HTR-8/SVneo (cell line): ENCODE measurements at places on chromosomes 1 and 21.

DNA sequence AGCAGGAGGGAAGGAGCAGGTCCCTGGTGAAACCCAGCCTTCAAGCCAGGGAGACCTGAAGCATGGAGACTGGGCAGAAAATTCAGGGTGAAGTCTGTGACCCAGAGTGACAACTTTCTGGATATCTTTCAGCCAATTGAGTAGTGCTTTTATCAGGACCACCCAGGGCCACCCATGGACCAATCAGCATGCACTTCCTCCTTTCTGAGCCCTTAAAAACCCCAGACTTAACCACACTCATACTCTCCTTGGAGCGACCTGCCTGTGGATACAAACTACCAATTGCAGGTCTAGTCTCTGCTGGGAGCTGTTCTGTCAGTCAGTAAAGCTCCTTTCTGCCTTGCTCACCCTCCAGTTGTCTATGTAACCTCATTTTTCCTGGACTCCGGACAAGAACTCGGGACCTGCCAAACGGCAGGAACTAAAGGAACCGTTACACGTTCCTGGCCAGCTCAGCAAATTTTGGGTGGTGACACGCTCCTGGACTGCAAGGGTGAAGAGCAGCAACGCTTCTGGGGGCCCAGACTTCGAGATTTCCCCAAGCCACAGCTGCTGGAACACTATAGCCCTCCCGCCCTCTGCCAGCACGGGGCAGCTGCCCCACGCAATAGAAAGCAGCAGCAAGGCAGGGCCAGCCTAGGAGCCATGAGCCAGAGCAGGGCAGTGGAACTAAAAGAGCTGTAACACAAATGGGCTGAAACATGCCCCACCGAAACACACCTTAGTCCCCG lies 1183.4 kb downstream of the AMY1C start:
- no peak for DNase-seq

DNA sequence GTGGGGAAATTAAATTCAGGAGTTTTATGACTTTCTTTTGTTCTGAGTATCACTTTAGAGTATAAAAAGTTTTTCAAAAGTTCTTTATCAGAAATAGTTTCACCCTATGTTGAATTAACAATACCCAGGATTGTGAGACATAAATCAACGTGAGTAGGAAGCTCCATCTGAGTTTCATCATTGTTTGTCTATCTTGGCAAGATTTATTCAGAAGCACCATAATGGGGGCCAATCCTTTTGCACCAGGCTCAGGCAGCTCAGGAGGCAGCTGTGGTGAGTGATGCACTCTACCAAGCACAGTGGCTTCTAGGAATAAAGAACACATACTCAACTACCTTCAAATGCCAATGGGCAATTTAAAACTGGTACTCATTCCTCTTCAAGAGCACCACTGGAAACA lies 12.0 kb downstream of the CREG1 start:
- DNase-seq = no peak

GRCh38 chr1:34406377-34406776 lies 229.7 kb downstream of the C1orf94 start:
- DNase-seq = no peak

DNA sequence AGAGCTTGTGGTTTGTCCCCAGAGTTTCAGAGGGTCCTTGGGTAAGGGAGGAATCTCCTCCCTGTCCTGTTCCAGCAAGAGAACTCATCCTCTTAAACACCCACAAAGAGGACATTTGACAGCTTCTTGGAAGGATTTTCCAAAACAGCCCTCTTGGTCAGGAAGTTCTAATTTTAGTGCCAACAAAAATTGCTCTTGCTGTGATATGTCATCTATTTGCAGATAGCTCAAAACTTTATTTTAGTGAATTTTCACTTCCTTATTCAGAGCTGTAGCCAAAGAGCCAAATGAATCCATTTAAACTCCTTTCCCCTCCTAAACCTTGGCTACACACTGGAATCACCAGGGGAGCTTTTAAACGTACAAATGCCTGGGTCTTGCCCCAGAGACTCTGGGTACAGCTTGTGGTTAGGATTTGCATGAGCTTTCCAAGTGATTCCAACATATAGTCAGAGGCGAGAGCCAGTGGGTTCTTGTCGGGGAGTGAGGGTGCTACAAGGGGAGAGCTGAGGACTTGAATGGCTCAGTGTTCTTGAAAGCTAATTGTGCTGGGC lies 11.8 kb upstream of the RASSF5 start:
- DNase-seq = no peak

- DNase-seq = no peak
Observed at GRCh38 chr1:161037661-161038522, 872 bp downstream of the TSTD1 start.

GRCh38 chr1:85502625-85503083 lies 37.7 kb upstream of the DDAH1 start:
- peak; percentile 48 for DNase-seq

DNA sequence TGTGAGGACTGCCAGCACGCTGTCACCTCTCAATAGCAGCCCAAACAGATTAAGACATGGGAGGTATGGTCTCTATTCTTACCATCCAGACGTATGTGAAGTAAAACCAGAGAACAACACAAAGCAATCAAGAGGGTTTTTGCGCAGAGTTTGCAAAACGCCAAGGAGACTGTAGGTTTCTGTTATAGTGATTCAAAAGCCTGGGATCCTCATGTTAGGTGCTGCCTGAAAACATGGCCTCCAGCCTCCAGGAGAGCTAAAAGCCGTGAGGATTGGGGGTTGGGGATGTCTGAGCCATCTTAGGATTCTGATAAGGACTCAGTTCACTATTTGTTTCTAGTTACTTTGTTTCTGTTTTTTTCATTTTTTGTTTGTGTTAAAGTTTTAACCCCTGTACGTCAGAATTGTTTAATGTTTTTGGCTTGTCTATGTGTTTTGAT lies 4.2 kb upstream of the CCT8 start:
- DNase-seq = no peak

- DNase-seq = peak; percentile 31
Observed at GRCh38 chr1:206808615-206809014, 36.3 kb upstream of the IL10 start.

DNA sequence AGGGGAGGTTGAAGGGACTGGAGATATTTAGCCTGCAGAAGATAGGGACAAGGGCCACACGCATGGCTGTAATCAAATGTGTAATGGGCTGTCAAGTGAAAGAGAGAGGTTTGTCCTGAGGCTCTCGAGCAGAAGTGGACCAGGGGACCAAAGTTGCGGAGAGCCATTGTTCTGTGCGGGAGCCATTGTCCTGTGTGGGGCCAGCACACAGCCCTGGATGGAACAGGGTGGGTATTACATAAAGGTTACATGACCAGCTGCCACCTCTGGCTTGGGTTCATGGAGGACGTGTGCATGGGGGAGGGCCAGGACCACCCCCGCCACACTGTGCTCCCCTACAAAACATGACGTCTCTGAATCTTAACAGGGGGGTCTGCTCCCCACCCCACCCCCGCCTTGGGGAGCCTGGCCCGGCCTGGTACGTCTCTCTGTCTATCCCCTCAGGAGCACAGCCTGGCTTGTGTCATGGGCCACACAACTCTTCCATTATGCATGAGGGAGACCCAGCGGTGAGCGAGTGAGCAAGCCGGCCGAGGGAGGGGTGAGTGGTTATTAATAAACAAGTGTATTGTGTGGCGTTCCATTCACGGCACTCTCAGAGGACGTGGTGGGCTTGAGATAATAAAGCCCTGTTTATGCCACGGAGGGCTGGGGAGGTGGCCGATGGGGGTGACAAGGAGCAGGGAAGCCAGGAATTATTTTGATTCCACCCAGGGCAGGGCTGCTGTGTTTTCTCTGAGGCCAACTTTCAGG lies at the start of gene NFASC:
TSS of gene NFASC (plus strand) at position 703 of the 753 bp plus-strand sequence. CDS start 73,454 bp downstream, outside the sequence.
- no peak for DNase-seq

DNA sequence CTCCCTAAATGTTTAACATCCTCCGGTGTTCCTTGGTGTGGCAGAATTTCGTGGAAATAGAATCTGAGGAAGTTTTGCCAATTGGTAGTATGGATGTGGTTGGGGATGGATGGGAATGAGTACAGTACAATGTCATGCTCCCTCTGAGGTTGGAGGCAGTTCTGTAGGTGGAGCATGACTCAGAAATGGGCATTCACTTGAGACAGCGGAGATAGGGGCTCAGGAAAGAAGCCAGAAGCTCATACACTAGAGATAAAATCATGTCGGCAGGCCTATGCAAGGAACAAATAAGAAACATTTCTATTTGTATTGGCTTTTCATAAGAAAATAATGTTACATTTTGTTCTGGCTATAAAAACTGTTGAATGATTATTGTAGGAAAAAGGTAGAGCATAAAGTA lies 196.0 kb downstream of the URB2 start:
- DNase-seq = no peak

DNA sequence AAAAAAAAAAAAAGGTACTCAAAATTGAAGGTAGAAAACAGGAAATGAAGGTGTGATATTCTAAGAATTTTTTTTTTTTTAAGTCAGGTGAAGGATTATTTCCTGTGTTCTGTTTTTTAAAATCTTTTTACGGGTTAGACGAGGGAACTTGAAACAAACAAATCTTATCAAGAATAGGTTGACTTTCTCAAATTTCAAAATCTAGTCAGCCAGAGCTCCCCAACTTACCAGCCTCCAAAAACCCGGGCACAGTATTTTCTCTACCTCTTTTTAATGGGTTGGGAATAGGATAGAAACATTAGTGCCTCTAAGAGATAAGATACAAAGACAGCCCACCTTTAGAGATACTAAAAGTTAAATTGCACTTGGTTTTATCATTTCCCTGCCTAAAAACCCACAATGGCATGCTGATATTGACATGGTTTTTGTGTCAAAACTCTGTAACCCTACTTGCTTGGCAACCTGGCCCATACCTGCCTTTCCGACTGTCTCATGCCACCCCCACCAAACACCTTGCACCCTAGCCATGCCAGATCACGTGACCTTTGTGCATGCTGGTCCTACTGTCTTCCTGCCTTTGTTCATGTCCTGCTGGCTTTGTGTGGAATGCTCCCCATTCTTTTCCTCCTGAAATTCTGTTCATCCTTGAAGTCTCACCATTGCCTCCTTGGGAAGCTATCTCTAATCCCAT lies 4.2 kb downstream of the RCAN3 start:
- no peak for DNase-seq

DNA sequence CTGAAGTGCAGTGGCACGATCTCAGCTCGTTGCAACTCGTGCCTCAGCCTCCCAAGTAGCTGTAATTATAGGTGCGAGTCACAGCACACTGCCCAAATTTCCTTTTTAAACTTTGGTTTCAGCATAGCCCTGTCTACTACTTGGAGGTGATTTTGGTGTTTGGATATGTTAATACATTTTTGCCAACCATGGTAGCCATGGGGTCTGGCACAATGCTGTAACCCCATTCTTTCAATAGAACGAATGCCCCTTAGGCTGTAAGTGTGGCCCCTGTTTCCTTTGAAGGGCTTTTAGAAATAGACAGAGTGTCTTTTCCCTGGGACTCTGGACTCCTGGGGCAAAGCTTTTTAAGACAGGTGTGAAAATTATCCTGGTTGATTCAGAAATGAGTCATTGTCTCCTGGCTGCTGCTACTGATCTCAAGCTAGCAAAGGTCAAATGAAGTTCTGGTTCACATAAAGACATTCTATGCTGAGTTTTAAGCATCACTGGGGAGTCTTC lies 141.1 kb upstream of the RUNX1 start:
- DNase-seq = no peak

- DNase-seq = peak; percentile 54
Observed at GRCh38 chr1:26391450-26391849, 18.9 kb upstream of the ZNF683 start.

- DNase-seq = no peak
Observed at GRCh38 chr1:32182060-32182459, 2.6 kb downstream of the TXLNA start.

GRCh38 chr1:64581843-64582185 lies 111.9 kb downstream of the CACHD1 start:
- DNase-seq = no peak

DNA sequence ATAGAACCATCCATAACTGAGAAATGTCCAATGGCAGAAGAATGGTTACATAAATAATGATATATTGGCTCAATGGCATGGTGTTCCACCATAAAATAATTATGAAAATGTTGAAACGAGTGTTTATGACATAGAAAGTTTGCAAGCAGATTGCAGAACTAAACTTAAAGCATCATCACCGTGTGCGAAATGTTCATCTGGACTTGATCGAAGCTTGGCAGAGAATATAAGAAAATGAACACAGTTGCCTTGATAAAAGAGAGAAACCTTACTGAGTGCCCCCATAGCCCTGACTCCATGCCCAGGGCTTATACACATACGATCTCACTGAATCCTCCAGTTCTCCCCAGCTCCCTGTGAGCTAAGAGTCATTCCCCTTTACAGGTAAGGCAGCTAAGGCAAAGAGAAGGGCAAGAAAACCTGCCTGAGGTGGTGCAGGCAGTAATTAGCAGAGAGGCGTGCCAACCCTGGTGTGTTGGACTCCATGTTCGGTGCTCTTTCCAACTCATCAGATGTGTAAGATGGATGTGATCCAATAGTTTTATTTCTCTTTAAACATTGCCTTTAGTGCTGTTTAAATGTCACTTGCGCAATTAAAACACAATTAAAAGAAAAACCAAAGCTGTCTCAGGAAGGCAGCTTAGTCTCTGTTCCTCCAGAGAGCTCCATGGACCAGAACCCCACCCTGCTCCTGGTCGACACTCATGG lies 21.8 kb upstream of the SPOCD1 start:
- DNase-seq = no peak

DNA sequence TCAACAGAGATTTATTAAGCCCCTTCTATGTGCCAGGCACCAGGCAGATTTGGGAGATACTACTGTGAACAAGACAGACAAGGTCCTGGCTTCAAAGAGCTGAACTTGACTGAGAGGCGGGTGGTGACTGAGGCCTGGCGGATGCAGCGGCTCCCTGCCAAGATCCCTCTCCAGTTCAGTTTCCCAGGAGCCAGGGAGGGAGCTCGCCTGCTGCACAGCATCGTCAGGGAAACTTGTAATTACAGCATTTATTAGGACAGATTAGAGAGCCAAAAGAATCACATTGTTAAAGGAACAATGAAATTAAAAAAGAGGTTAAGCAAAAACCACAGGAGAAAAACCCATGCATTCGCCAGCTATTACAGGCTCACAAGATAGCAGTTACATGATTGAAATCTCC lies 55.3 kb downstream of the ETS2 start:
- no peak for DNase-seq

DNA sequence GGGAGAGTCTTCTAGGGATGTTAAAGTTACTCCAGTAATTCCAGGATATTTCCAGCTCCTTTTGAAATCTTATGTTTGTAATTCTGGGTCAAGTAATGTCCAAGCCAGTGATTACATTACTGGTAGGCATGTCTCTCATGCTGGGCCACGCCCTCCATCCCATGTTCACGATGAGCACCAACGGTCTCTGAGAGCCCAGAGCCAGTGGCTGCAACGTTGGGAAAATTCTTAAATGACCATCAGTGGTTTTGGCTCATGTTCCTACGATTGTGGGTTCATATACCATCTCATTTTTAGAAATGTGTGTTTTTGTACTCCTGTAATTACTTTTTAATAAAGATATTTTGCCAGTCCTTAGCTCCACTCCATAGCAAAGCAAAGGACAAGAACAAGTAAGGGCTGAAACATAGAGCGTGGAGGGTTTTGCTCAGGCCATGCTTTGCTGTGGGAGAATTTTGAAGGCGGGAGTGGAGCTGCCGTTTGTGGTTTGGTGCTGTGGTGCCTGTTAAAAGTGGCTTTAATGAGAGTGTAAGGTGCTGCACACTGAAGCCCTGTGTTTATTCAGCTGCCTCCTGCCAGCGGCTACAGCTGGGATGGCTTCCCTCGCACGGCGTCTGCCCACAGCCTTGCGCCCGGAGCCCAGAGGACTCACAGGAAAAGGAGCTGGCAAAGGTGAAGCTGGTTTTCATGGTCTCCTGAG lies 28.9 kb downstream of the VANGL1 start:
- no peak for DNase-seq

- DNase-seq = no peak
Observed at GRCh38 chr1:37354876-37355650, 119.3 kb upstream of the ZC3H12A start.

GRCh38 chr1:33288976-33289857 lies 31.7 kb downstream of the A3GALT2 start:
- DNase-seq = no peak

GRCh38 chr1:247332215-247332622 lies 552 bp upstream of the ZNF496 start:
- peak; percentile 44 for DNase-seq
